Cerebellum (tissue), 4 donors: ENCODE measurements at places on chromosomes 6 and 20. TPM values are rescaled to one million over a fixed set of nuclear protein-coding genes. Genes with fewer than 3 reads are reported as not detected.

The RNF114 gene
- 49.5 TPM for total RNA-seq

The RIPOR2 gene
- 34.9 TPM for total RNA-seq

The PDYN gene
- total RNA-seq = 0.45 TPM

The GRM1 gene
- 28.9 TPM for total RNA-seq

GRCh38 chr6:112683106-112683505, 336.0 kb downstream of the RFPL4B start:
- DNase-seq = no peak

- no peak for DNase-seq
These were observed 100.9 kb downstream of the TMEM242 start for GRCh38 chr6:157222201-157222981.

- DNase-seq = no peak
These were observed 7.6 kb upstream of the VEGFA start for GRCh38 chr6:43762410-43762768.

GRCh38 chr6:83633609-83634008, 75.3 kb downstream of the SNAP91 start:
- no peak for DNase-seq

DNA sequence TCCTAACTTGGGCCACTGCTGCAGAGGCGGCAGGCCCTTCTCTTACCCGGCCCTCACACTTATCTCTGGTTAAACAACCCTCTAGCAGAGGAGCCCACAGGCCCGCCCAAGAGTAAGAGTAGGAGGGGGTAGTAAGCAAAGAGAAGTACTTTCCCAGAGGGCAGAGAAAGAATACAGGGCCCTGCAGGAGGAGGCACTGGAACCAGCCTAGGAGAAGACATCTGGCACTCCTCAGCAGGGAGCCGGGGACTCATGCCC, 10.1 kb downstream of the MTCH1 start:
- no peak for DNase-seq

GRCh38 chr20:10781526-10781925, 107.7 kb upstream of the JAG1 start:
- DNase-seq = no peak

DNA sequence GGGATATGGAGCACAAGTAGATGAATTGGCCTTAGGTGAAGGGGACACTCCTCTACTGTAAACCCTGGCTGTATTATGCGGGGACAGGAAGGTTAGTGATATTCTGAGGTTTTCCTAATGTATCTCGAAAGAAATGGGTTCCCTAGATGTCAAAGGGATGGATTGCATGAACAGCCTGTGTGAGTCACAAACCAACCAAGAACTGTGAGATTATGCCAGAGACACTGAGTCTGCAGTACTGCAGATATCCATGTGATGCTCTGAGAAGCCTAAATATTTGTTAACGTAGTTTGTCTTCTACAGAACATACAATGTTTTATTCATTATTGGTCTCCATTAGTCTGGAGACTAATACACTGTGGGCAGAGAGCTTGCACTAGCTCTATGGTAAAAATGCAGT, 182.2 kb downstream of the AKAP7 start:
- DNase-seq = no peak

DNA sequence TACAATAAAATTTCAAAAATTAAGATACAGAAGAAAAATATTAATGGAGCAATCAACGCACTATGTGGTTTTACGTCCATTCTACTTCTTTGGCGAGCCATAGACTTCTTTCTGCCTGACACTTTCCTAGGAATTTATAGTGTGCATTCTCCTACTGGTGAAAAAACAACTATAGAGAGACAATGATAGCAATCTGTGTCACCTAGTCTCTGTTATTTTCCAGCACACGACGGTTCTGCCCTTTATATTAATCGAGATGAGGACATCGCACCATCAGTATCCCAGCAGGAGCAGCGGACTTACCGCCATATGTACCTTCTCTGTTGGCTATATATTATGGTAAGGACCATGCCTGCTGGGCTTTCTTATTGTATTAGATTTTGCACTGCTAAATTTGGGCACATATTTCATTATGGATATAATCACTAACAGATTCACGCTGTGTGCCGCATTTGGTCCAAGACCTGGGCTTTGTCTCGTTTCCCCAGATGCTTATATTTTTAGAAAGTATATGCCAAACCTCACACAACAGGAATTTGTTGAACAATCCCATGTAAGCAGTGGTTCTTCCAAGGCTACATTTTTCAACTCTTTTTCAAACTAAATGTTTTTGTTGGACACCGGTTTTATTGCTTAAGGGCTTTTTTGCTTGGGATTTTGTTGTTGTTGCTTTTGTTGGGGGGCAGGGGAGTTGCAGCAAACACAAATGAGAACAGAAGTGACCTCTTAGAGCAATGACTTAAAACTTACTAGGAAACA, 166.4 kb downstream of the ADAT2 start:
- DNase-seq = no peak

GRCh38 chr6:41689171-41690008, 46.0 kb downstream of the TFEB start:
- no peak for DNase-seq

GRCh38 chr6:106770081-106770480, 140.7 kb downstream of the QRSL1 start:
- DNase-seq = no peak
